ENCODE measurements at places on chromosomes 11 and 22.

DNA sequence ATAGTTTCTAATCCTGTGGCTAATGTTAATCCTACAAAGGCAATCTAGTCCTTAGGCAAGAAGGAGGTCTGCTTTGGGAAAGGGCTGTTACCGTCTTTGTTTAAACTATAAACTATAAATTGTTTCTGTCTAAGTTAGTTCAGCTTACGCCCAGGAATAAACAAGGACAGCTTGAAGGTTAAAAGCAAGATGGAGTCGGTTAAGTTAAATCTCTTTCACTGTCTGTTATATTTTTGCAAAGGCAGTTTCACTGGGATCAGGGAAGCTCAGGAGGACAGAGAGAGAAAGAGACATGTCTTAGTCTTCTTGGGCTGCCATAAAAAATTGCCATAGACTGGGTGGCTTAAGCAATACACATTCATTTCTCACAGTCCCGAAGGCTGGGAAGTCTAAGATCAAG is 27.6 kb upstream of the CEP295 start:
- no peak for ATAC-seq

DNA sequence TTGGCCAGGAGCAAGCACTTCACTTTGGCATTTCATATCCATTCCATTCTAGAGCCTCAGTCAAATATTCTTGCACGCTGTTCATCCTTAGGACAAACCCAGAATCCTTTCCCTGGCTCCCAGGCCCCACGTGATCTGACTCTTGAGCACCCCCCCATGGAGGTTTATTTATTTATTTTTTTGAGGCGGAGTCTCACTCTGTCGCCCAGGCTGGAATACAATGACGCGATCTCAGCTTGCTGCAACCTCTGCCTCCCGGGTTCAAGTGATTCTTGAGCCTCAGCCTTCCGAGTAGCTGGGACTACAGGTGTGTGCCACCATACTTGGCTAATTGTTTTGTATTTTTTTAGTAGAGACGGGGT is 12.7 kb upstream of the TSGA10IP start:
- peak; percentile 35 for ATAC-seq

GRCh38 chr11:68977781-68978625 is 2.8 kb downstream of the MRGPRD start:
- no peak for ATAC-seq

DNA sequence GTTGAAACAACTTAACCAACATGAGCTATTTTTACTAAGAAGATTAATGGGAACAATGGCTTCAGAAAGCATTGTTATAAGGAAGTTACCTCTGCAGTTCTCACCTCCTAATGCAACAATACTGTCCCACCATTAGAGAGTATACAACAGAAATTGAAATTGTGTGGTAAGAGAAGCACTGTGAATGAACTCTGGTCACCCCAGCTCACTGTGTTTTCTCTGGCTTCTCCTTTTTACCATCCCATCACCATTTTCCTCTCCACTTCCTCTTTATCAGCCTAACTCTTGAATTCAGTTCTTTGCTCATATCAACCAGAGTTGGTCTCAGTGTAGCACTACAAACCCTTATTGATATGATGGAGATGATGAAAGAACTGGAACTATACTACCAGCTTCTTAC is 138.0 kb upstream of the POU2AF2 start:
- no peak for ATAC-seq

GRCh38 chr11:126106594-126107328 is 44.1 kb upstream of the CDON start:
- no peak for ATAC-seq
